Dorsolateral prefrontal cortex (tissue), 122 donors: ENCODE measurements at places on chromosomes 6 and 20. TPM values are rescaled to one million over a fixed set of nuclear protein-coding genes. Genes with fewer than 3 reads are reported as not detected.
A peak's percentile ranks its signal among the peaks of the same experiment; 100 is the strongest.

Gene POU3F2
- 20.6 TPM for total RNA-seq

Gene FUT9
- 74.8 TPM for total RNA-seq

Gene GSTA2
- not detected for total RNA-seq

Gene ERVFRD-1
- total RNA-seq: not detected

Gene B3GALT4
- total RNA-seq: 8.3 TPM

Gene C2
- total RNA-seq: 4.2 TPM

Gene FAM162B
- 14.3 TPM for total RNA-seq

Gene SDC4
- total RNA-seq: 77.2 TPM

Gene ZNF334
- 14.1 TPM for total RNA-seq

Gene ZC3H12D
- 2.1 TPM for total RNA-seq

Gene ANKEF1
- total RNA-seq: 1.8 TPM

Gene SRMS
- not detected for total RNA-seq

DNA sequence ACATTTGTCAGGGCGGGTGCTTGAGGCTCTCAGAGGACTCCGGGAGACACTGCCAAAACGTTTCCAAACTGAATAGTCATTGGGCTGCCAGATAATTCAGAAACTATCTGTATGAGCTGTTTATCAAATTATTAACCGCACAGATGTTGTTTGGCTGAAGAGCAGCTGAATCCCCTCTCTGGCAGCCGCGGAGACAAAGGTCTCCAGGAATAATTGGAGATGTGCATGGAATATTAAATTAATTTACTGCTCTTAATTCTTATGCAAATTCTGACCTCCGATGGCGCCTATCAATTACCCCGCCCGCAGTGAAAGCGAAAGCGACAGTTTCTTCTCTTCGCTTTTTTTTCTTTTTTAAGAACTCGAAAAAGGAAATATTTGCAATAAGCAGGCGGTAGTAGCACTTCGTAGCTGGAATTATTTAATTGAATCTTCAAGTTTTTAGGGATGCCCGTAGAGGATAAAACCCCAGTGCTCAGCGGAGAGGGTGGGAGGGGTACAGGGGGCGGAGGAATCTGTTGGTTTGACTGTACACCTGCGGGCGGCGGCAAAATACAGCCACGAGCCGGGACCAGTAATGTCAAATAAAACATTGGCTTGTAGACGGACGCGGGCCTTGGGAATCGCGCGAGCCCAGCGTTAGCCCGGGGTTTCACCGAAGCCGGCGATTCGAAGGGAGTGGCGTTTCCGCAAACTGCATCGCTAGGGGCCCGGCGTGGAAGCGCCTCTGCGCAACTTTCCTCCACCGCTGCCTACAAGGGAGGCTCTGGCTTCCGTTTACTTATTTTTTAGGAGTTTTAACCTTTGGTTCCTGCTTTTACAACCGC is 6.2 kb downstream of the LINC00237 start:
- DNase-seq: no peak

DNA sequence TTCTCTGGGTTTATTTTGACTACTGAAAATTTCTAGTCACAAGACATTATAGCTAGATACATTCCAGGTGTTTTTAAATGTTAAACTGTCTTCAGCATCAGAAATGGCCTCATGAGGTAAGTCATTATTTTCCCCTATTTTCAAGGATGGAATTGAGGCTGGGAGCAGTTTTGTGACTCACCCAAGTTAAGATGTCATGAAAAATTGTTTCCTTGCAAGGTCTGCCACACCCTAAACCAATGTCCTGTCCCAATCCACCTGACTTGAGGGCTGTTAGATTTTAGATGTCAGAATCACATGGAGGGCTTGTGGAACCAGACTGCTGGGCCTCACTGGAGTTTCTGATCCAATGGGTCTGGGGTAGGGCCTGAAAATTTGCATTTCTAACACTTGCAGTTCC is 16.9 kb downstream of the SLC22A3 start:
- no peak for DNase-seq

GRCh38 chr6:3306848-3307247 is 48.1 kb downstream of the PSMG4 start:
- DNase-seq: no peak

GRCh38 chr6:42010185-42010891 is 40.0 kb upstream of the TAF8 start:
- no peak for DNase-seq

- no peak for DNase-seq
Observed at GRCh38 chr6:164750128-164750527, 559.3 kb downstream of the C6orf118 start.

- DNase-seq: no peak
Observed at GRCh38 chr6:8556370-8557013, 121.1 kb upstream of the SLC35B3 start.

- no peak for DNase-seq
Observed at GRCh38 chr20:24108581-24108980, 120.0 kb upstream of the GGTLC1 start.

- no peak for DNase-seq
Observed at GRCh38 chr20:48653706-48654051, 174.1 kb downstream of the PREX1 start.

- DNase-seq: no peak
Observed at GRCh38 chr6:142744836-142745235, 200.1 kb downstream of the HIVEP2 start.

GRCh38 chr6:97841763-97842162 is 558.7 kb upstream of the MMS22L start:
- DNase-seq: no peak

DNA sequence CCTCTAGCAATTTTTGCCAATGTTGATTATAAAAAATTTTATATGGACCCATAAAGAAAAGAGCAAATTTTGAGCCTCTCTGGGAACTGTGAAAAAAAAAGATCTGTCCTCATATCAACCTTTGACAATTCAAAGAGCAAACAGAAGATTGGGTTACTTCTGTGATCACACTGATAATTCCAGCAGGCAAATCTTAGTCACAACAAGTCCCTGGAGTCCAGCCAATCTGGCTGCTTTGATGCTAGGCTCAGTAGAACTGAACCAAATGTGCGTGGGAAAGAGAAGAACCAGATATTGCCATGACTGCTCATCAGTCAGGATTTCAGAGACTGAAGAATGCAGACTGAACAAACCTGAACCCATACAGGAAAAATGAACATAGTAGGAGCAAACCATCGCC is 438.4 kb upstream of the FLRT3 start:
- peak; percentile 53 for DNase-seq

GRCh38 chr6:148367411-148368024 is 24.9 kb downstream of the SASH1 start:
- no peak for DNase-seq

DNA sequence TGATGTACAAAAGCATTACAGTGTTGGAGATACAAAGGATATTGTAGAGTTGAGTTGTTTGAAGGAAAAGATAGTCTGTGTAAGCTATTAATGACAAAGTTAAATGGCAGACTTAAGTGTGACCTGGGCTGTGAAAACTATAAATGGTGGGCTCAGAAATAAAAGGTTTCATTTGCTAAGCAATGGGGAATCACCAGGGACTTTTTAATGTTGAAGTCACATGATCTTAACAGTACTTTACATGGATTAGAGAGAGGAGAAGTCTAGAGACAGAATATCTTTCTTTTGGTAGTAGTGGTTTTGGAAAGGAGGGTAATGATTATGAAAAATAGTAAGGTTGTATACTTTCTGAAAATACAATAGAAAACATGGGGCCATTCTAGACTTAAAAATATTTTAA is 67.1 kb downstream of the SCAF8 start:
- no peak for DNase-seq

GRCh38 chr20:53284696-53285095 is 308.9 kb downstream of the ZNF217 start:
- no peak for DNase-seq

DNA sequence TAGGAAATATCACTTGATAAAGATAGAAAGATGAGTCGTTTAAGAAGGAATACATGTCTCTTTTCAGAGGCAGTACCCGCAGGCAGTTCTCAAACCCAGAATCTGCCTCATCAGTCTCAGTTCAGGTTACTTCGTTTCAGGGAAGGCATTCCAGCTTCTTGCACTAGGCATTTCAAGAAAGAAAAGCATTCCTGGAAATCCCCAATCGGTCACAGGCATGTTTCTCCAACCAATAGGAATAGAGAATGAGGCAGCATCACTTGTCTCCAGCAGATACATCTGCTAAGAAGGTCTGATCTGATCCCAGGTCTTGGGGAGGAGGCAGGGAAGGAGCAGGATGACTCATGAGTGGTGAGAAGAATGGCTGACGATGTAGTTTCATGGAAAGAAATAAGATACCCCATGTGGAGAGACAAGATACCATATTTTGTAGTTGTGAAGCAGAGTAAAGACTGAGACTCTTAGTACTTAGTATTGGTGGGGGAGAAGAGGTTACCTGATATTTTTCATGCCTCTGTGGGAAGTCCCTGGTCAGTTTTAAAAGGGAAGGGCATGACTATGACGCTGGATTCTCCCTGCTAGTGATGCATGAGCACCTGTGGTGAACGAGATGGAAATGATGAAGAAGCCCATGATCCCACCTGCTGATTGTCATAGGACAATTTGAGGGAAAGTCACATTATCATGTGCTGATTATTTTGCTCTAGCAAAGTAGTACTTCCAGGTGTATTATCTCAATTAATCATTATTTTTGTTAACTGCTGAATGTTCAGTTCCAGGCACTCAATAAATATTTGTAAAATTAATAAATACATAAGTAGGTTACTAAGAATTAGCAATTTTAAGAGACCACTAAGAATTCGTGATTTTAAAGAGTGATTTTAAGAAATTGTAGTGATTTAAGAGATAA is 20.3 kb upstream of the HLA-DRB1 start:
- peak; percentile 36 for DNase-seq

GRCh38 chr20:62682912-62683517 is 25.6 kb upstream of the NTSR1 start:
- DNase-seq: no peak

DNA sequence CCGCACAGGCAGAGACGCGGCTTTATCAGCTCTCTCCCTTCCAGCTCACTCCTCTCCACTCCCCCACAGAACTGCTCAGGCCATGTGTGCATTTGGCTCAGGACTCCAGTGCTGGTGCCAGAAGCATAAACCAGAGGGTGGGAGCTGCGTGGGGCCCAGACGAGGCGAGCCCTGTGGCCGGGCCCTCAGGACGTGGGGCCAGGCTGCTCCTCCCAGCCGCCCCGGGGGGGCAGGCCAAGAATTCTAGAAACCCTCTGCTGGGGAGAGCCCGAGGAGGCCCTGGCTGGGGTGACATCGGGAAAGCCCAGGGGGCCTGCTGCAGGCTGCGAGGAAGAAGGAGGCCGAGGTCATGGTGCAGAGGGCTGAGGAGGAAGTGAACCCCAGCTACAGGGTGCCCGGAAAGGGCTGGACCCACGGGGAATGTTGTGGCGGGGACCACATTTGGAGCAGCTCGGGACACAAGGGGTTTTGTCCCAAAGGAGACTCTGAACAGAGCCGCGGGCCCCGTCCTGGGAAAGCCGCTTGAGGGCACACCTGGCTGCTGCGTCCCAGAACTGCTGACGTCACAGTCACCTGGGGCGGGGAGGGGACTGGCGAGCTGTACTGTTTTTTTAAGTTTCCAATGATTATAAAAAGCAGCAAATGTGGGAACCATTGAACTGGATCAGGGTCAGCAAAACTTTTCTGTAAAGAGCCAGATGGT is 107.1 kb downstream of the BANF2 start:
- no peak for DNase-seq

GRCh38 chr6:3987053-3987452 is 91.9 kb downstream of the FAM217A start:
- DNase-seq: no peak

DNA sequence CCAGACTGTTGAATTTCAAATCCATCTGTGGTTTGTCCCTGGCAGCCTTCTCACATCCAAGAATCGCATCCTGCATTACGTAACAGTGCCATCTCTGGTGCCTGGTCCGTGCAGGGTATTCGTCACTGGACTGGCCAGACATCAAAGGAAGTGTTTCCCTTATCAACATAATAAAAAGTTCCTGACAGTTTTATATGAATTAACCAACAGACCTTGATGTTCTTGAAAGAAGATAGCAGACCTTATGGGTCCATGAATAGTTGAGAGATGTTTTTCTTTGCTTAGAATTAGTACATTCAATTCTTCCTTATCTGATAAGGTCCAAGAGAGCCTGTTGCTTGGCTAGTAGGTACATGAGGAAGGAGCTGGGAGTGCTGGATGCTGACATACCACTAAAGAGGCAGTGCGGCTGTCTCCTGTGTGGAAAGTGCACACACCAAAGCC is 77.6 kb downstream of the PHACTR2 start:
- no peak for DNase-seq

DNA sequence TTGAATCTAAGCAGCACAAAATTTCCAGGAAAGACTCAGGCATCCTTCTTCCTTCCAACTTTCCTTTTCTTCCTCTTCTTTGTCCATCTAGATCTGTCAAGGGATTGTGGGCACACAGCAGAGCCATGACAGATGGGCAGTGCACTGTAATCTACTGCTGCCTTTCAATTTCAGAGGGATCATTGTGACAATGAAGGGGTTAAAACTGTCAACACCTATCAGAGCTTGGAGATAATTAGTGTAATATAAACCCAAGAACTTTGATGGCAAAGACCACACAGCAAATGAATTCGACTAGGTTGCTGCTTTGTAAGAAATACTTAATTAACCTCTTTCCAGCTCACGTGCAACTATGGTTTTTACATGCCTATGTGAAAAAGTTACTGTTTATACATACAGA is 55.0 kb downstream of the SAMD5 start:
- no peak for DNase-seq

- no peak for DNase-seq
Observed at GRCh38 chr6:10297832-10298231, 117.0 kb downstream of the TFAP2A start.

DNA sequence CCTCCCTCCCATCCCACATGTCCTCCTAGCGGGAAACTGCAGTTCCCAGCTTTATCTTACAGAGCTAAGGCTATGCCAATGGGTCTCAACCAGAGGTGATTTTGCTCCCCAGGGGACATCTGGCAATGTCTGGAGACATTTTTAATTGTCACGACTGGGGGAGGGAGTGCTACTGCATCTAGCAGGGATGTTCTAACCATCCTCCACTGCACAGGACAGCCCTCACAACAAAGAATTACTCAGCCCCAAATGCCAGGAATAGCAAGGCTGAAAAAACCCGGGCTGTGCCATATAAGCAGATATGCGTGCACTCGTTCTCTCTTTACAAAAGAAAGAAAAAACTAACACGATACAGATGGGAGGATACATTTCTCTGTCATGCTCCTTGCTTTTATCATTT is 8.5 kb downstream of the MRPS18A start:
- DNase-seq: no peak

GRCh38 chr20:31934968-31935764 is 16.7 kb downstream of the PDRG1 start:
- no peak for DNase-seq

DNA sequence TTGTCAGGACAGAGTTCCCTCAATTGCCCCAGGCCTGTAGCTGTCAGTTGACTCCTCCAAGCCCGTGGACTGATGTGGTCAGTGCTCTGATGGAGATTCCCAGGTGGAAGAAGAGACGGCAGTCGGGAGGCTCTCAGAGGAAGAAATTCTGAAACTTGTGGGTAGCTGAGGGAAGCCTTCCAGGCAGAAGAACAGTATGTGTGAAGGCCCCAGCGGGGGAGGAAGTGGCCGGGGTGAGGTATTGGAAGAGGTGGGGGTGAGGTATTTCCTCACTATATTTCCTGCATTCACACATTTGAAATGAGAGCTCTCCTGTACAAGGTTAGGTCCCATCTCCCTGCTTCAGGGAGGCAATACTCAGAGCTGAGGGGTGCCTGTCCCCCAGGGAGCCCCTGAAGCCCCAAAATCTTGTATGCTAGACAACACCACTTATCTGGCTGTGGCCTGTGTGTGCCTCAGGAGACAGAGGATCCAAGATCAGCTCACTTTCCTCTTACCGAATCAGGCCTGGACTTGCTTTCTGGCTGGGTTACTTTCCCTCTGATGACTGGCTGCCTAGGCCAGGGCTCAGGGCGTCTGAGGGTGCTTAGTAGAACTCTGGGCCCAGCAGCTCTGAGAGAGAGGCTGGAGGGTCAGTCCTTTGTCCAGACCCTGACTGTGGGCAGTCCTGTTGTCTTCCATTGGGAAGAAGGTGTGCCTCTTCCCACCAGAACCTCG is 49.3 kb upstream of the MYL9 start:
- DNase-seq: no peak
